Pulmonary artery endothelial cell (primary cell): ENCODE measurements at places on chromosomes 7 and 10. TPM values are rescaled to one million over a fixed set of nuclear protein-coding genes. Genes with fewer than 3 reads are reported as not detected.

CYP26C1 gene
- total RNA-seq = 0.33 and 0.56 TPM in 2 replicates

AGR3 gene
- total RNA-seq = not detected in 2 replicates

SUN1 gene
- 177 and 178 TPM in 2 replicates for total RNA-seq

ACTL6B gene
- not detected in 2 replicates for total RNA-seq

FAM25A gene
- total RNA-seq = not detected in 2 replicates

MKI67 gene
- 16.4 and 36.2 TPM in 2 replicates for total RNA-seq

- no peak for DNase-seq
These were observed 138.1 kb downstream of the CACNA2D1 start for GRCh38 chr7:82305347-82306005.
